ENCODE measurements at places on chromosomes 3 and 15.
A peak's percentile ranks its signal among the peaks of the same experiment; 100 is the strongest.

GRCh38 chr3:115279939-115280338 is 132.9 kb upstream of the ZBTB20 start:
- DNase-seq, result no peak

DNA sequence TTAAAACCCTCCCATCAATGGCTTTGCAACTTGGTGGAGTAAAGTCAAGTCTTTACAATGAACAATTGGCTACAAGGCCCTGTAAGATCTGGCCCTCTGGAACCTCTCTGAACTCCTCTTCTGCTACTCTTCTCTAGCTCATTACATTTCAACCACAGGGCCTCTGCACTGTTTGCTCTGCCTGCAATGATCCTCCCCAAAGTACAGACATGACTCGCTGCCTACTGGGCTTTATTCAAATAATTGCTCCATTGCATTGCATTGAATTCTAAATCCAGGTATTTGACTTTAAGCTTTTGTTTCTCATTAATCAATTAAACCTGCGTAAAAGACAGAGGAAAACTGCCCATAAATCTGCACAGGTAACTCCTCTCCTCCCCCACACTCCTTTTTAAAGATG is 96.7 kb downstream of the CD47 start:
- DNase-seq, result no peak

- peak; percentile 57 for DNase-seq
Observed at GRCh38 chr15:65862682-65863081, 6.6 kb upstream of the RAB11A start.

- peak; percentile 29 for DNase-seq
Observed at GRCh38 chr15:60781211-60781713, 302.3 kb upstream of the ICE2 start.

DNA sequence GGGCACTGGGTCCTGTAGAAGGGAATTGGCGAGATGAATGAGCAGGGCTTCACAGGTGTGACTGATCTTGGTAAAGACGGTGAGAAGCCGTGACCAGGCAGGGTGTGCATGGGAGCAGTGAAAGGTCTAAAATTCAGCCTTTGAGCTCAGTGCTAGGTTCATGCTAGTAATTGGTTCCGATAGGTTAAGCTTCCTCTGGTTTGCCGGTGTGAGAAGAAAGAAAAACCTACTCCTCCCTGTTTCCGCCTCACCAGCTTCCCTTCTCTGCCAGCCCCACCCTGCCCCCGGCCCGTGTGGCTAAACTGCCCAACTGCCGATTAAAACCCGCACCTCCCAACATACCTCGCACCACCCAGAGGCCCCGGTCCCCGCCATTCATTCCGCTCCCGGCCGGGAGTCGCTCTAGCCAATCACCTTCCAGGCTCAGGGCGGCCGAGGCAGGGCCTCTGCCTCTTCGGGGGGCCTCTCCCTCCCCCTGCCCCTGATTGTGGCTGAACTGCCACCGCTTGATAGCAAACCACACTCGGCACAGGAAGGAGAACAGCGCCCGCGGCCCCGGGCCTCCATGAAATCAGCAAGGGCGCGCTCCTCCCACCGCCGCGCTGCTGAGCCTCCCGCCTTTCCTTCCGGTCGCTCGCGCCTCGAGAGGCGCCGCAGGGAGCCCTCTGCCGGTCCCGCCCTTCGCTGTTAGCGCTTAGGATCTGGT is 7.3 kb upstream of the NRROS start:
- DNase-seq, result peak; percentile 95

DNA sequence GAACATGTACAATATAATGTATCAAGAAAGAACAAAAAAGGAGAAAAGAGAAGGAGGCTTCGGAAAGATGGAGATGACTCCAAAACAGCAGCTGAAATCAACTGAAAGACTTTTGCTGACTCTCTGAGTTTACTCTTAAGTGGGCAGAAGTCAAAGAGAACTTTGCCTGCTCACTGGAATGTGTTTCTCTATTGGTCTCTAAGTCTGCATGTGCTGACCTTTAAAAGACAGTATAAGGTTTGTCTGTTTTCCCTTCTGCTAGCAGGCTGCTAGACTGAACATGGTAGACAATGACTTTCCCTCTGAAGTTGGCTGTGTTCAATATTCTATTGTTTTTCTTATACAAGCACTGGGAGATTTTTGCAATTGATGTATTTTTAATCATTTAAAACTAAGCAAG is 7.2 kb upstream of the MAP4 start:
- no peak for DNase-seq

DNA sequence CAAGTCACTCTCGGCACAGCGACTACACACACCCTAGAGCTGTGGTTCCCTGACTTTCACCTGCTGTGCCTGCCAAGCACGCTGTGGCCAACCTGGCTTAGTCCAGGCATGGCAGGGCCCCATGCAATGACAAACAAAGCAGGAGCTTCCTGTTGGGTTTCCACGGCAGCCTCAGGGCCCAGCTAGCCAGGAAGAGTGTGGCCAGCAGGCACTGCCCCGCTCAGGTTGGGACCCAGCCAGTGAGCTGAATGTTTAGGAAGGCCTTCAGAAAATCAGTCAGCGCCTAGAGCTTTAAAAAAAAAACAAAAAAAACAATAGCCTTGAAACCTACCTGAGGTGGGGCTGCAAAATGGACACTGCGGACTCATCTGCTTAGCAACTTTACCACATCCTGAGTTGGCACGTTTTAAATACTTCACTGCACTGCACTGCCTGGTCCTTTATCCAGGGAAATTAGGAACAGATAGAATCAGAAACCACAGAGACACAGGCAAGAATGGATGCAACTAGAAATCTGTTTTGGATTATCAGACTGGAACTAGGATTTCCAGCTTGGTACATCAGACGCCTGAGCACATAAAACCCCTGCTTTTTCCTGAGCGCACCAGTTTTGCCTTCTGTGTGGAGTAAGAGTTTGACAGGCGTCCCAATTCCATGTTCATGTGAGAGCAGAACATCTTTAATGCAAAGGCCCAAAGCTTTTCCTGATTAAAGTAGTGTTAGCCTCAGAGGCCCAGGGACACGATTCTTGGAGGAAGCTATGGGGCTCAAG is 36.2 kb upstream of the LDHAL6B start:
- peak; percentile 51 for DNase-seq

DNA sequence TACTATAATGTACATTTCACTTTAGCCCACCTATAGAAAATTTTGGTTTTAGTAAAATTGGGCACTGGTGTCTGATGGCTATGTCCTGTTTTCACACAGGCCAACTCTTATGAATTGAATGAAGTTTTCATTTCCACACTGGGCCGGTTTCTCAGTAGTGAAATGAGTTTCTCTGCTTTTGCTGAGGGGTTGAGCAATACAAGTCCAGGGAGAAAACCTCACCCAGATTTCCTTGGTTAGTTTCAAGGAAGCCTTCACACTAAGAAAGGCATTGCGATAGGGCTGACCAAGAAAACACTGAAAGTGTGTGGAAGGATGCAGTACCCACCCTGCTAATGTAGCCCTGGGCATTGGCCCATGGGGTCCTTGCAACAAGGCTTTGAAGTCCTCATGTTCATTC is 331.5 kb upstream of the CFAP20DC start:
- DNase-seq, result no peak

DNA sequence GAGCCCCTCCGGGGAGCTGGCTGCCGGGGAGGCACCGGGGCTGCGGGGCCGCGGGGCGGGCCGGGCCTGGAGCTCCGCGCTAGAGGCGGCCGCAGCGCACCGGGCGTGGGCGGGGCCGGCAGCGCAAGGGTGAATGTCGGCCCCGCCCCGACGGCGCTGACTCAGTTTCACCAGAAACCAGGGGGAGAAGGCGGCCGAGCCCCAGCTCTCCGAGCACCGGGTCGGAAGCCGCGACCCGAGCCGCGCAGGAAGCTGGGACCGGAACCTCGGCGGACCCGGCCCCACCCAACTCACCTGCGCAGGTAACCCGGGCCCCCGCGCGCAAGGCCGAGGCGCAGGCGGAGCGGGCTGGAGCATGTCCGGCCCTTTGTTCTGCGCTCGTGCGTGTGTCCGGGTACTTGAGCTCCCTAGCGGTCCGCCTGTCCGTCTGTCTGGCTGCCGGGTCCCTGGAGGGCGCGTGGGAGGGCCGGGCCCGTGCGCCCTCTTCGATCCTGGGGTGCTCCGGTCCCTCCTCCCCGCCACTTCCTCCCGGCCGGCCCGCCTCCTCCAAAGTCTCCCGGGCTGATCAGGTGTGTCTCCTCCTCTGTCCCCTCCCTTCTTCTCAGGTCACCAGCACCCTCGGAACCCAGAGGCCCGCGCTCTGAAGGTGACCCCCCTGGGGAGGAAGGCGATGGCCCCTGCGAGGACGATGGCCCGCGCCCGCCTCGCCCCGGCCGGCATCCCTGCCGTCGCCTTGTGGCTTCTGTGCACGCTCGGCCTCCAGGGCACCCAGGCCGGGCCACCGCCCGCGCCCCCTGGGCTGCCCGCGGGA is at the start of gene SPINT1:
SPINT1 (plus strand) TSS at position 164 of the 811 bp plus-strand sequence; CDS start at position 671, 507 bp downstream.
- peak; percentile 88 for DNase-seq

GRCh38 chr3:106685745-106686144 is 691.5 kb upstream of the CCDC54 start:
- DNase-seq, result no peak

GRCh38 chr3:191138937-191139336 is 60.1 kb upstream of the OSTN start:
- DNase-seq, result no peak

DNA sequence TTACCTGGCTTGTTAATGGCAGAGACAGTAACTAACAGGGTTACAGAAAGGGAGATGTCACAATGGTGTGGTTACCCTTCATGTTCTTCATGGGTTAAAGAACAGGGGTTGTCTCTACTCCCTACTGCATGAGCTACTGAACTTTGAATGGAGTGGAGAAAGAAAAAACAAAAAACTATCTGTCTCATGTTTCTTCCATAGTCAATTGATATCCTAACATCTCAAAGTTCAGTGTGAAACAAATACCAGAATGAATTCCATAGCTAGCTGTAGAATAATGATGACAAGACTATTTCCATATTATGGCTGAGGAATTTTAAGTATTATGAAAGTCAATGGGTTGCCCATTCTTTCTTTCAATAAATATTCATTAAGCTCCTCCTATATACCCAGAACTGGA is 161.3 kb upstream of the LPP start:
- DNase-seq, result no peak

GRCh38 chr3:125281381-125281780 is 68.8 kb upstream of the SLC12A8 start:
- DNase-seq, result no peak

GRCh38 chr3:30140356-30141075 is 465.9 kb upstream of the TGFBR2 start:
- DNase-seq, result no peak

GRCh38 chr3:121883507-121883906 is 10.7 kb upstream of the SLC15A2 start:
- peak; percentile 47 for DNase-seq

GRCh38 chr15:60009124-60009960 is 5.2 kb downstream of the FOXB1 start:
- DNase-seq, result no peak

DNA sequence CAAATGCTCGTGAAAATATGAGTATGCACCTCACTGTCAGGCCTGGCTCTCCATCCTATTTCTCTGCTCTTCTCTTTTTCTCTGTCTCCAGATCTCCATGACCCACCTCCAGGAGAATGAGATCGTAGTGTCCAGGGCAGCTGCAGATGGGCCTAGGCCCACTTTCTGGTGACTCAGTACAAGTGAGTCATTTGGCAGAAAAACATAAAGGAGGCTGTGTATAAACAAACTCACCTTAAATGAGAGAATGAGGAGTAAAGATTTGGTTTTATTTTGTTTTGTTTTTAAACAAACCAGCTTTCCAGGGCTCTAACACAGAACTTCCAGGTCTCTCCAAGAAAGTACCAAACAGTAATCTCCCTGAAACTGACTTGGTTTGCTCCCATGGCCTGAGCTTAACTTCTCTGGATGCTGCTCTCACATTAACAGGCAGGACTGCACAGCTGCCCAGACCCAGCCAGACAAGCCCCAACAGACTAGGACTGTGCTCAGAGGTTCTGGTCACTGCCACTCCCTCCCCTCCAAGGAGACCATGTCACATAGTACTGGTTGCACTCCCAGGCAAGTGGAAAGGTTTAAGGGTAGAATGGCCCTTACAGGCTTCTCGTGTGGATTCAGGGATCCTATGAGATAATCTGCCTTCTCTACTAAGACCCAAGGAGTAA is 1.5 kb upstream of the HEG1 start:
- DNase-seq, result no peak

- no peak for DNase-seq
Observed at GRCh38 chr3:61605589-61606175, 44.3 kb downstream of the PTPRG start.

GRCh38 chr3:186417791-186418190 is 55.8 kb upstream of the DGKG start:
- DNase-seq, result no peak

DNA sequence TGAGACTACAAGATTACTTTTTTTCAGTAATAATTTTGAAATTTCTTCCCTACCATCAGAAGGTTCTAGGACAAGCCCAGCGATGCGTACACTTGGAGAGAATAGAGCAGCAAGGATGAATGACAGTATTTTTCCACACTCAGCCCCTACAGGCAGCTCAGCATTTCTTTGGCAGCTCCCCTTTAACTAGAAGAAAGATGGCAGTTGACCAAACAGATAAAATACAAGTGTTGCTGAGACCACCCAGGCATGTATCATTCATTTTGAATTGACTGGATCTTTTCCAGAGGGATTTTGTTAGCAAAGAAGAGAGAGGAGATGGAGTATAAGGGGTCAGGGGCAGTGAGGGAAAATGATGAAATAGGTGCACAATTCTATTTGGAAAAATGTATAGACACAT is 761.3 kb downstream of the AGBL1 start:
- DNase-seq, result no peak

- DNase-seq, result no peak
Observed at GRCh38 chr15:27776501-27776900, 322.6 kb downstream of the OCA2 start.
